ENCODE measurements at places on chromosomes 3 and 15. TPM values are rescaled to one million over a fixed set of nuclear protein-coding genes. Genes with fewer than 3 reads are reported as not detected.
A peak's percentile ranks its signal among the peaks of the same experiment; 100 is the strongest.

FANCD2OS gene
- polyA plus RNA-seq: not detected

WDR93 gene
- polyA plus RNA-seq: 0.30 TPM

CCR8 gene
- polyA plus RNA-seq: 0.09 TPM

CPN2 gene
- 0.09 TPM for polyA plus RNA-seq

DAZL gene
- polyA plus RNA-seq: not detected

DNA sequence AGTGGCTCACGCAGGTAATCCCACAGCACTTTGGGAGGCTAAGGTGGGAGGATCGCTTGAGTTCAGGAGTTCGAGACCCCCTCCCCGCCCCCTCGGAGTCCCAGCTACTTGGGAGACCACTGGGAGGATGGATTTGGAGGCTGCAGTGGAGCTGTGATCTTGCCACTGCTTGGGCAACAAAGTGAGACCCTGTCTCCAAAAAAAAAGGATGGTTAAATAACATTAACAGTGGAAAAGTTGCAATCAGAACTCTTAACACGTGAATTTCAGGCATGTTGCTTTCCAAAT lies 1.4 kb upstream of the TMEM87A start:
- peak overlapping the region; percentile 96 for H3K27ac ChIP-seq
- no peak for DNase-seq
- H3K4me3 ChIP-seq: peak overlapping the region; percentile 67
- peaks cover 22% of the 10 kb centered on the region for H3K4me1 ChIP-seq

GRCh38 chr3:136404056-136404455 lies 153.9 kb downstream of the PCCB start:
- no peak overlapping the region for H3K4me3 ChIP-seq
- H3K27ac ChIP-seq: no peak overlapping the region
- DNase-seq: no peak
- peaks cover 4% of the 10 kb centered on the region for H3K36me3 ChIP-seq
- H3K27me3 ChIP-seq: no peaks in the 10 kb centered on the region

DNA sequence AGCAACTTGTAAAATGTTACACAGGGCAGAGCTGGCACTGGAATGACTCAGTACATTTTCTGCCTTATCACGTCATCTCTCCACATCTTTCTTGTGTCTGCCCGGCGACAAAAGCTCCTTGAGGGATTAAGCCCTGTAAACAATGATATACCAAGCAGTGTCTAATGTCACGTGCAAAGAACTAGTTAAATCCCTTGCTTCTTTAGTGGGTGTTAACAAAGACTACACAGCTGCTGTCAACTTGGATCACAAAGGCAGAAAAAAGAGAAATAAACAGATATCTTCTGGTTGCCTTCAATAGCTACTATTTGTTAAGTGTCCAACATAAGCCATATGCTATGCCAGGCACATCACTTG lies 48.1 kb upstream of the FRMD4B start:
- no peak overlapping the region for H3K4me3 ChIP-seq
- no peaks in the 10 kb centered on the region for H3K27me3 ChIP-seq
- no peaks in the 10 kb centered on the region for H3K36me3 ChIP-seq
- no peak for DNase-seq

DNA sequence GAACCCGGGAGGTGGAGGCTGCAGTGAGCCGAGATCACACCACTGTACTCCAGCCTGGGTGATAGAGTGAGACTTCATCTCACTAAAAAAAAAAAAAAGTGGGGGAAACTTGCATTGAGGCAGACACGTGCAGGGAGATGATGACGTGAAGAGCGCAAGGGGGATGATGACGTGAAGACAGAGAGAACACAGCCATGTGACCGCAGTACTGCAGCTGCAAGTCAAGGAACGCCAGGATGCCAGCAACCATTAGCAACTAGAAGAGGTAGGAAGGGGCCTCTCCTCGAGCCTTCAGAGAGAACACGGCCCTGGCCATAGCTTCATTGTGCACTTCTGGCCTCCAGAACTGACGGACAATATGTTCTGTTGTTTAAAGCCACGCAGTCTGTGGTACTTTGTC lies 28.3 kb downstream of the RFT1 start:
- no peaks in the 10 kb centered on the region for H3K27me3 ChIP-seq
- peaks cover 61% of the 10 kb centered on the region for H3K36me3 ChIP-seq
- DNase-seq: no peak
- no peaks in the 10 kb centered on the region for H3K4me1 ChIP-seq
- no peak overlapping the region for H3K27ac ChIP-seq

DNA sequence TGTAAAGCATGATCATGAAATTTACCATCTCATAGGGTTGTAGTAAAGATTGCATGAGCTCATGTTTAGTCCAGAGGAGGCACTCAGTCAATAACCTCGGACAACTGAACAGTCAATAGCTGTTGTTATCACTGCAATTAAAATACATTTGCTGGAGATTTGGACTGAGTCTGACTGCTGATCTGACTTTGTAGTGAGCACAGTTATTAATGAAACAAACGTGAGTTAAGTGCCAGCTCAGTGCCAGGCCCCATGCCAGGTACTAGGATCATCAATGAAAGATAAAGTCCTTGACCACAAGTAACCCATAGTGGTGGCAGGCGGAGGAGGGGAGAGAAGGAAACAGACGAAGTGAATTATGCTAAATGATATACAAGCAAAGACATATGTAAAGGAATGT lies 43.7 kb upstream of the PRICKLE2 start:
- H3K27ac ChIP-seq: no peak overlapping the region
- no peak for DNase-seq
- H3K36me3 ChIP-seq: no peaks in the 10 kb centered on the region

DNA sequence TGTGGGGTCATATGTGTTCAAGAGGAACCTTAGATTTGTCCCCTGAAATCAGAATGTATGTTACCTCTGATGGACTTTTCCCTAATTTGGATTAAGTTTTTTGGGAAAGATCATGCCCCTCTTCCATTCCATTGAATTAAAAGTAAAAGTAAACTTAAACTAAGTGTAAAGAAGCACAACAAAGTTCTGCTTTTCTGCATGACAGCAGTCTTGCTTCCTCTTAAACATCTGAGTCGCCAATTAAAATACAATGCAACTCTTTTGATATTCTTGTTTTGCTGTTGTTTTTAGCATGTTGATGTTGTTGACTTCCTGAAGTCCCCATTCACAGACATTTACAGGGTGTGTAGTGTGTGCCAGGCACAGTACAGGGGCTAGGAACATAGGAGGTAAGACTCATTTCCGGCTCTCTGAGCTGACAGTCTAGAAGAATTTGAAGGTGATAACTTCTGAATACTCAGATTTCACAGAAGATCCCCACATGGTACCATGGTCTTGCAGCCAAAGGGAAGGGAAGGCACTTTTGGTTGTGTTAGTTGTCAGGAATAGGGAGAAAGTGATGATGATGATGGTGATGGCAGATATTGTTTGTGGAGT lies 45.0 kb downstream of the USP13 start:
- no peak overlapping the region for H3K4me3 ChIP-seq
- no peaks in the 10 kb centered on the region for H3K36me3 ChIP-seq
- H3K27me3 ChIP-seq: no peaks in the 10 kb centered on the region
- H3K27ac ChIP-seq: no peak overlapping the region
- H3K4me1 ChIP-seq: no peaks in the 10 kb centered on the region

GRCh38 chr3:127211118-127212060 lies 18.5 kb downstream of the PRR23E start:
- H3K4me3 ChIP-seq: no peak overlapping the region
- H3K27me3 ChIP-seq: no peaks in the 10 kb centered on the region
- H3K27ac ChIP-seq: no peak overlapping the region
- H3K4me1 ChIP-seq: no peaks in the 10 kb centered on the region
- H3K36me3 ChIP-seq: no peaks in the 10 kb centered on the region

DNA sequence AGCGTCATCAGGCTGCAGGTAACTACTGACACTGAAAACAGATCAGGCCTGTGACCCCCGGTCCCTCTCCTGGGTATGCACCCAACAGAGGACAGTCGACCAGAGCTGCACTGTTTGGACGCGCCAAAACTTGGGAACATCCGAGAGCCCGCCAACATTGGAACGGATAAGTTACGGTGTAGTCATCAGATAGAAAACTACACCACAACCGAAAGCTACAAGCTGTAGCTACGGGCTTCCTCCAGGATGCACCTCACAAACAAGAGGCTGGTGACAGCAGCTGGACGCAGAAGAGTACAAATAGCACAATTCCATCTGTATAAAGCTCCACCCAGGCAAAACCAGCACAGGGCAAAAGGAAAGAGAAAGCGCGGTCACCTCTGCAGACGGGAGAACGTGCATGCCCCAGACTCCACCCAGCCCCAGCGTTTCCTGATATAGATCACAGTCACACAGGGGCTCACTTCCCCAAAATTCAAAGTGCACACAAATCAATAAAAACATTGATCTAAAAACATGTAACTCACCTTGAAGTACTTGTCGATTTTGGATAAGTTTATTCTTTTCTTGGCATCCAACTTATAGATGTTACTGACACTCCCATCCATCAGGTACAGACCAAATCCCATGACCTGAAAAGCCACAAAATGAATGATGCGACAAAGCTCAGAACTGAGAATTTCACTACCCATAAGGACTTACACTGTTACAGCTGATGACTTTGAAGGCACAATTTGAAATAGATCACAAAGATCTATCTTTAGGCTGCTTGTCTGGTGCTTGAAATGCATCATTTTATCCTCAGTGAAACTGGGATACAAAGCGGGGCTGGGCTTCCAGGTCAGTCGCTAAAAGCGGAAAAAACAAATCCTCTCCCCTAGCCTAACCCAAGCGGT lies 43.3 kb downstream of the CYFIP1 start:
- no peak overlapping the region for H3K27ac ChIP-seq
- no peaks in the 10 kb centered on the region for H3K27me3 ChIP-seq
- H3K4me3 ChIP-seq: no peak overlapping the region
- no peak for DNase-seq

DNA sequence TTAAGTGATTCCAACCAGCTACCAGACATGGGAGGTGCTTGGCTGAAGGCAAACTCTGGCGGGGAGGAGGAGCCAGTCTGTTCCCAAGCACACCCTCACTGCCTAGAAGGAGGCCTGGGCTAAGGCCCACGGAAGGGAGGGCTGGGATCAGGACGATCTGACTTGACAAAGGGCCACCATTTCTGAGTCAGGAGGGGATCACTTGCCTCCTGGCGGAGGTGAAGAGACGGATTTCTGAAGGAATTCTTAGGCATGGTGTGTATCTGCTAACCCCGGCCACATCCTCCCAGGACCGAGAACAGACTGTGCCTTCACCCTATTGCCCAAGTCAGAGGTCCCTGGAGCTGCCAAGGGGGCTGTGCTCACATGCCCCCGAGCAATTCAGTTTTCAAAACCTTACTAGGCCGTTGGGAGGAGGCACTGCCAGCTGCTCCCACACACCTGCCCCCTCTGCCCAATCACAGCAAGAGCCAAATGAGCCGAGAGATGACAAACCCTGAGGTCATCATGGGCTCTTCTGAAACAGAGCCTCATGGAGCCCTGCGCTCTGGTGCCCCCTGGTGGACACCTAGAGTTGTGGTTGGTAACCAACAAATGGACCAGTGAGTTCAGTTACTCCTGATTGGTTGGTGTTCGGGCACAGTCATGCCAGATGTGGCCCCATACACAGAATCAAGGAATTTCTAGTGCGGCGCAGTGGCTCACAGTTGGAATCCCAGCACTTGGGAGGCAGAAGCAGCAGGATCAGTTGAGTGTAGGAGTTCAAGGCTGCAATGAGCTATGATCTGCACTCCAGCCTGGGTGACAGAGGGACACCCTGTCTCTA lies 6.5 kb upstream of the TNK2 start:
- DNase-seq: peak; percentile 88
- H3K27me3 ChIP-seq: peaks cover 2% of the 10 kb centered on the region
- peaks cover 13% of the 10 kb centered on the region for H3K4me1 ChIP-seq

DNA sequence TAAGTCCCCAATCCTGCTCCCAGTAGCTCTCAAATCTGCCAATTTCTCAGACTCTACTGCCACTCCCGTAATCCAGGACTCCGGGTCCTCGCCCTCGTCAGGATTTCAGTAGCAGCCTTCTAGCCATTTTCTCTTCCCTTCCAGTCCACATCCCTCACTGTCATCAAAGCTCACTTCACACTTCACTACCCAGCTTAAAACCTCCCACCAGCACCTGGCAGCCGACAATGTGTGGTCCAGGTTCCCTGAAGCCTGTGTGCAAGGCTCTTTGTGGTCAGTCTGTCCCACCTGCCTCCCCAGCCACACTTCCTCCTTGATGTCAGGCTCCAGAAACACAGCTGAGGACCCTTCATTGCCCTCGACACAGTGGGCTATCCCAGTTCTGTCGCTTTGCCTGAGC lies 304.5 kb upstream of the ROPN1 start:
- H3K27me3 ChIP-seq: no peaks in the 10 kb centered on the region
- no peaks in the 10 kb centered on the region for H3K36me3 ChIP-seq
- no peak overlapping the region for H3K27ac ChIP-seq
- no peaks in the 10 kb centered on the region for H3K4me1 ChIP-seq
- no peak for DNase-seq
- no peak overlapping the region for H3K4me3 ChIP-seq

DNA sequence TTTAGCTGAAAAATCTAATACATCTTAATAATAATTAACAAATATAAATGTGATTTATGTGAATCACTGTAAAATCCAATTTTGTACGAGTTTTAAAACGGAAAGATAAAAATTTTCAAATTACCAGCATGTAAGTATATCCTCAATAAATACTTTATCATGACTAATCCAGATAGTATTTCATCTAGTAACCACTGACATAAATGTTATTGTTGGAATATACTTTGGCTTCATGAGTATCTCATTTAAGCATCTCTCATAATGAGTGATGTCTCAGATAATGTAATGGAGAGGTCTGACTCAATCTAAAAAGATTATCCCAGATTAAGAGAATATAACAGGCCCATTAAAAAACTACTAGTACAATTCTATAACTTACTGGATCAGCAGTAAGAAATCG lies 216.3 kb downstream of the STAG1 start:
- no peak for DNase-seq
- H3K4me1 ChIP-seq: no peaks in the 10 kb centered on the region
- H3K4me3 ChIP-seq: no peak overlapping the region
- H3K27ac ChIP-seq: no peak overlapping the region
- H3K36me3 ChIP-seq: peaks cover 3% of the 10 kb centered on the region

GRCh38 chr3:45807681-45808540 lies 11.6 kb upstream of the SLC6A20 start:
- no peaks in the 10 kb centered on the region for H3K4me1 ChIP-seq
- H3K36me3 ChIP-seq: peaks cover 1% of the 10 kb centered on the region
- DNase-seq: no peak
- H3K27me3 ChIP-seq: no peaks in the 10 kb centered on the region

DNA sequence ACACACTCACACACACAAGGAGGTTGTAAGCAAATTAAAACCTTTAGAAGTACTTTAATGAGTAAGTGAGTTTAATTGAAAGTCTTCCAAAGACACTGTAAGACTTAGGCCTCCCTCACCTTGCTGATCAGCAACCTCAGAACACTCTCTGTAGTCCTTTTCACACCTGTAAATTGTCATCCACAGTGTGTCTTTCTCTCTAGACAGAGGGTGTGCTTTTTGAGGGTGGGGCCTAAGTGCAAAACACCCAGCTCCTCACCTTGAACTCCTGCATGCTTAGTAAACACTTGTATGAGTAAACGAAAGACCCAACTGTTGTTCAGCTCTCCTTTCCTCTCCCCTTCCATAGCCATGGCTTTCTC lies 183.2 kb upstream of the IL12A start:
- H3K36me3 ChIP-seq: no peaks in the 10 kb centered on the region
- peaks cover 6% of the 10 kb centered on the region for H3K4me1 ChIP-seq
- no peak overlapping the region for H3K4me3 ChIP-seq
- H3K27me3 ChIP-seq: no peaks in the 10 kb centered on the region
- DNase-seq: no peak

Data from large intestine (tissue), 12 donors.